Fibroblast of skin of left biceps (primary cell): ENCODE measurements at places on chromosomes 4 and X.

DNA sequence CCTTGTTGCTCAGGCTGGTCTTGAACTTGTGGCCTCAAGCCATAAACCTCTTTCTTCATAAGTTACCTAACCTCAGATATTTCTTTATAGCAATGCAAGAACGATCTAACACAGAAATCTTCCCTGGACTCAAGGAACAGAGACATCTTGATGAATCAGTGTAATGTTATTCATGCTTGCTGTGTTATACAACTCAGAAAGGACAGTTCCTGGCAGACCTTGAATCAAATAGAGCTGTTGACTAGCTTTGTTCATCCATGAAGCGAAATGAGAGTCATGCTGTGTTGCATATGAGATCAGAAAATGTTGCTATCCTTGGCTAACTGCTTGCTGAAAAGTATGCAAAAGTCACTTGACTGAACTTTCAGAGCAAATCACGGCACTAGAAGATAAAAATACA lies 72.6 kb upstream of the ARHGAP24 start:
- peak; percentile 83 for DNase-seq

- no peak for DNase-seq
These were observed 141.7 kb upstream of the SCML1 start for GRCh38 chrX:17595456-17596035.

DNA sequence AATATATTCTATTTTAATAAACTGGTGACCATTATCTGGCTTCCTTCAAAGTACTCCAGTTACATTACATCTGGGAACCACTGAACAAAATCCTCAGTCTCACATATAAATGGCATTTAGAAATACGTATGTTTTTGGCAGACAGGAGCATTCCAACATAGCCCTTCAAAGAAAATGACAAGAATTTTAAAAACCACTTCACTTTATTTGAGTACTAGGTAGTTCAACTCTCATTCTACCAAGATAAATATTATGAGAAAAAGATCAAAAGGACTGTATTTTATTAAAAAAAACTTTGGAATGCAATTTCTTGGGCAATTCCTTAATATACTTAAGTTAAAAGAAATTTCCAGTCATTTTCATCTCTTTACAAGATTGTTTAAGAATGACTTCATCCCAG lies 17.6 kb downstream of the TNIP3 start:
- DNase-seq, result peak; percentile 31

DNA sequence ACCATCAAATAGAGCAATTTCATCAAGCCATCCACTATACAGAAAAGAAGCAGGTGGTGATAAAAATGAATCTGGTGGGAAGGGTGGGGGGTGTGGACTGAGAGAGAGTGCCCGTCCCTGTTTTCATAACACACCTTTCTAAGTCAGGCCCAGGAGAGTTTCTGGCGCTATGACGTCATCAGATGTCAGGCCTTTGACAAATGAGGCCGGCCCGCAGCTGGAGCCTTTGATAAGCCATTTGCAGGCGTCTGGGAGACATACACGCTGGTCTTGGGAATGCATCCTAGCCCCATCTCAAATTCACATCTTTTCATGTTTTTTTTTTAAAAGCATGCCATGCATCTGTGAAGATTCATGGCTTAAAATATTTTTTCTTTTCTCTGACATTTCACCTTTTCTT lies 404.5 kb downstream of the BCOR start:
- DNase-seq, result no peak

DNA sequence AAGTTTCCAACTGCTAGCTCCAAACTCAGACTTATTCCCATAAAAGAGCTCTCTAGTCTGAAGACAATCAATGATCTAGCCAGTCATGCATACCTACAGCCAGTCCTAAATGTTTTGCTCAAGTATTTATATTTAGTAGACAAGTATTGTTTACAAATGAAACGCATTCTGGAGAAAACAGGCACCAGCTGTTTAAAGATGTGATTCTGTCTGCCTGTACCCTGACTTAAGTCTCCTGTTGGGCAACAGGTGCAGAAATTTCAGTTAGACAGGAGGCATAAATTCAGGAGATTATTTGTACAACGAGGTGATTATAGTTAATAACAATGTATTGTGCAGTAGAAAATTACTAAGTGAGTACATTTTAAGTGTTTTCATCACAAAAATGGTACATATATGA lies 28.9 kb downstream of the LNX1 start:
- no peak for DNase-seq

DNA sequence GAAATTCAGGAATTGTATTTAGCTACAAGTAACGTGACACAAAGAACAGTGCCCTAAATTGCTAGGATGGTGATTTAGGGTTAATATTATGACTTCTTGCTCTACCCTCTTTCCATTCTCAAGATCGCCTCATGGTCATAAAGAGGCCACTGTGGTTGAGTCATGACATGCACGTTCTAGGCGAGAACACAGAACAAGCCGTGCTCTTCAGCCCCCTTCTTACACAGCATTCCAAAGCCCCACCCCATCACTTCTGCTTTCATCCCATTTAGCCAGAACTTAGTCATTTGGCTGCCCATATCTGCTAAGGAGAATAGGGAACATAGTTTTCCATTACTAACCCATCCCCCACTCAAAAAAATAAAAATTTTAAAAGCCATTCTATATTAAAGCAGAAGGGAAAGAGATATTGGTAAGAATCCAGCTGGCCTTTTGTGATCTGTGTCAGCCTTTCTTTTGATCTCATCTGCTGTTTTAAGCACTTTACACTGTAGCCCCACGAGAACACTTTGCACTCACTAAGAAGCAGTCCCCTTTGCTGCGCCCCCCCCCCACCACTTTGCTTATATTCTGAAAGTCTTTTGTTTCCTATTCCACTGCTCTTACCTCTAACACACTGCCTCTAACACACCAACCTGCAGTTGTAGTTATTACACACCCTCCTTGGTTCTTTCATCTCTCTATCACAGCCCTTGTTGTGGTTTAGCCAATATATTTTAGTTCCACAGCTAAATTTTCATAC lies 28.4 kb downstream of the NPNT start:
- no peak for DNase-seq

DNA sequence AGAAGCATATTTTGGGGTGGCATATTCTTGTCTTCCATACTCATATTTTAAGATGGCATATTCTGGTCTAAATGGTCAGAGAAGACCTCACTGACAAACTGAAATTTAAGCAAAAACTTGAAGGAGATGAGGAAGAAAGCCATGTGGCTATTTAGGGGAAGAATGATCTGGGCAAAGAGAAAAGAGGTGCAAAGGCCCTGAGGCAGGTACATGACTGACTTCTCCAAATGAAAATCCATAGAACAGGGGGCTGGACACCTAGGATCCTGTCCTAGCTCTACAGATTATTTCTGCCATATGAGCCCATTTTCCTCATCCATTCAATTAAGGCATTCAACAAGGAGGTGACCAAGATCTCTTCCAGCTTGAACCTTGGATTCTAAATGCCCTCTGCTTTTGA lies 105.6 kb downstream of the IRF2 start:
- no peak for DNase-seq

DNA sequence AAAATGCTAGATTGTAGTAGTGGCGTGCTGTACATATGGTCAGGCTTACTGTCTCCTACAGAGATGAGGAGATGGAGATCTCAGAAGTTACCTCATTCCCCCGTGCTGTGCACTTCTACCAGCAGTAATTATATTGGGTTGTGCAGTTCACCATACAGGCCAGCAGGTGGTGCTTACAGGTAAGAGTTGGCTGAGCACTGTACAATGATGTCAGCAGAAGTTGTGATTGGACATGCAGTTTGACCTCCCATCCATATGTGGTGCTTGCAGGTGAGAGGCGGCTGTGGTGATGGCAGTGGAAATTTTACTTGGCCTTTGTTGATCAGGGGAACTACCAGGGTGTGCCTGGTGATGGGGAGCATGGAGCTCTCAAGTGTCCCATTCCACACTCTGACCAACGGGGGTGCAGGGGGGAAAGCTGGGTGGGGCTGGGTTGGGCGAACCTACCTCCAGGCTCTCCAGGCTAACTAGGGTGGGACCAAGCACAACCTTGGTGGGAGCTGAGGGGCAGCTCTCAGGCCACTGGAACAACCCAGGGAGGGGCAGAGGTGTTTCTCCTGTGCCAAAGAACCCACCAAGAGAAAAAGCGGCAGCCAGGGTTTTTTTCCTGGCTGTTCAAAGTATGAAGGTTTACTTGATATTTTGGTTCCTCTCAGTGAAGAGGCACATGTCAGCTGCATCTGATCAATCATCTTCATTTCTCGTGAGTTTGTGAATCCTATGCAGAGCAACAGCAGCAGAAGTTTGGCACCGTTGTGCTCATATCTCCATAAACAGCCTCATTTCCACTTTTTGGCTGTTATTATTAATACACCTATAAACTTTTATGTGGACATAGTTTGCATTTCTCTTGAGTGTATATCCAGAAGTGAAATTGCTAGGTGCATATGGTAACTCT lies 73.8 kb upstream of the FREM3 start:
- DNase-seq, result peak; percentile 18
